ENCODE measurements at places on chromosomes 2 and 18.

DNA sequence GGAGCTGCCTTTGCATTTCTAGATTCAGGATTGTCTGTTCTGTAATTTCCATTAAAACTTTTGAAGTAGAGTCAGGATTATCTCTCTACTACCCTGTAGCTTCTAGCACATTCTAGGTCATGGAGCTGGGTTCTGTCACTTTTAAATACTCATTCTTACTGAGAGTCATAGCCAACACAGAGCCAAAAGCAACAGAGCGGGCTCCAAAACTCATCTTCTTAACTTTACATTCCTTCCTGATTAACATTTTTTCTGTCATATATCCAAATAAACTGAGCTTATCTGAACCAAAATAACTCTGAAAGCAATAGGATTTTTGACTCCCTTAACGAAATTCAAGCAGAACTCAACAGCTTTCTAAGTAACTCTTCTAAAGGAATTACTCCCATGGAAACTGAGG is 12.9 kb downstream of the PREPL start:
- DNase-seq = no peak

GRCh38 chr2:231455222-231455621 is 9.1 kb downstream of the NCL start:
- no peak for DNase-seq

DNA sequence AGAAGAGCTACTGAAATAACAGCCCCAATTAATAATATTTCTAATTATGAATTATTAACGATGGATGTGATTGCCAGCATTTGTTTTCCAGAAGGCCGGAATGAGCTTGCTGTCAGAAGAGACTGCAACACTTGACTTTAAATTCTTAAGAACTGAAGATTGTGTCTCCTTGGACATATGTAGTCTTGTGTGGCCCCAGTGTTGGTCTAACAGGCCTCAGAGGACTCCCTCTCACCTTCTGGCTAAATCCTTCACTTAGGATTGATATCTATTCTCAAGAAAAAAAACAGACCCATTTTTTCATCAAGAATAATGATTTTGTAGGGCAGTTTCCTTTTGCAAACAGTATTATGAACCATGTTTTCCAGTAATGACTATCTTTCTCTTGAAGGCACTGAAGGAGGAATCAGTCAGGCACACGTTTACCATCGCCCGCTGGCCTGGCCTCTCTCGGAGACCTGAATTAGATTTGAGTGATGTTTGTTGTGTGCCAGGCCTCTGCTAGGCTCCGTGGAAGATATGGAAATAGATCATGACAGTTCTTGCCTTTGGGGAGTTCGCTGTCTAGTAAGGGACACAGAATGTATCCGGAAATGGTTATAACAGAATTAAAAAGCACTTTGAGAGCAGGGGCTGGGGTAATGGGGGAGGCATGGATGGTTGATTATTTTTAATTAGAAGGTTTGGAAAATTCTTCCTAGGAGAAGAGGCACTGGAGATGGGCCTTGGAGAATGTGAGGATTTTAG is 258.0 kb downstream of the MYCN start:
- no peak for DNase-seq

DNA sequence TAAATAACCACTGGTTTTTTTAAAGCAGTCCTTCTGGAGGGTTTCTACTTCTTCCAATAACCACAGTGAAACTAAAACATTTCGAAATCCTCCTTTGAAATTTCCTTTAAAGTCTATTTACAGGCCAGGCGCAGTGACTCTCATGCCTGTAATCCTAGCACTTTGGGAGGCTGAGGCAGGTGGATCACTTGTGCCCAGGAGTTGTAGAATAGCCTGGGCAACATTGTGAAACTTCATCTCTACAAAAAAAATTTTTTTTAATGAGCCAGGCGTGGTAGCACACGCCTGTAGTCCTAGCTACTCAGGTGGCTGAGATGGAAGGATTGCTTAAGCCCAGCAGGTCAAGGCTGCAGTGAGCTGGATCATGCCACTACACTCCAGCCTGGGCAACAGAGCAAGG is 15.2 kb downstream of the KIDINS220 start:
- DNase-seq = peak; percentile 53

GRCh38 chr2:37766106-37766505 is 94.7 kb upstream of the CDC42EP3 start:
- DNase-seq = no peak

DNA sequence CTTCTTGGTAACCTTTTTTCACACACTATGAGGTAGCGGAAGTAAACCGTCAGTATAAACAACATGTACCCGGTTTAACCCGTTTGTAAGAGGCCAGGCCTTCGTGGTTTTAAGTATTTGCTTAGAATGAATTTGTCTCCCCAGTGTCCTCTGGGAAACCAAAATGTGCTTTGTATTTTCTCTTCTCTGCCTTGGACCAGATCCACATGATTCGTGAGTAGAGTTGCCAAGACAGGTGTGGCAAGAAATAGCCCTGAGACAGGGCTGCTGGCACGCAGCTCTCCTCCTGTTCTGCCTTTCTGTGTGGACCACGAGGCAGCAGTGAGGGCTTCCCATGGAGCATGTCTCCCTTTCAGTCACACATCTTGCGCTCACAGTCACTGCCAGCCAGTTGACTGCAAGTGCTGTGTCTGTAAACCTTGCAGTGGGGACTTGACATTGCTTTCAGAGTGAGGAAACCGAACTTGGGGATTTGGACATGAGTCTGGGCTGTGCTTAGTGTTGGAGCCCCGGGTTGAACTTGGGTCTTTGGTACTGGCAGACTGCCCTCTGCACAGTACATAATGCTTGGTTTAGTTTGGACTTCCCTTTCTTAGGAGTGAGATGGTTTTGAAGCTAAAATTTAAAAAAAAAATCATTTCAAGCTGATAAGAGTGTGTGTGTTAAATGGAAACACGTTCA is 19.1 kb downstream of the BCL2L11 start:
- DNase-seq = no peak

- peak; percentile 98 for DNase-seq
Measured at GRCh38 chr2:55168221-55169154, 63.6 kb downstream of the CLHC1 start.

- DNase-seq = no peak
Measured at GRCh38 chr2:30231996-30232800, 864 bp downstream of the LBH start.

GRCh38 chr2:27264253-27264752 is 1.5 kb upstream of the SLC30A3 start:
- no peak for DNase-seq

GRCh38 chr2:181046833-181047232 is 66.4 kb downstream of the UBE2E3 start:
- no peak for DNase-seq

DNA sequence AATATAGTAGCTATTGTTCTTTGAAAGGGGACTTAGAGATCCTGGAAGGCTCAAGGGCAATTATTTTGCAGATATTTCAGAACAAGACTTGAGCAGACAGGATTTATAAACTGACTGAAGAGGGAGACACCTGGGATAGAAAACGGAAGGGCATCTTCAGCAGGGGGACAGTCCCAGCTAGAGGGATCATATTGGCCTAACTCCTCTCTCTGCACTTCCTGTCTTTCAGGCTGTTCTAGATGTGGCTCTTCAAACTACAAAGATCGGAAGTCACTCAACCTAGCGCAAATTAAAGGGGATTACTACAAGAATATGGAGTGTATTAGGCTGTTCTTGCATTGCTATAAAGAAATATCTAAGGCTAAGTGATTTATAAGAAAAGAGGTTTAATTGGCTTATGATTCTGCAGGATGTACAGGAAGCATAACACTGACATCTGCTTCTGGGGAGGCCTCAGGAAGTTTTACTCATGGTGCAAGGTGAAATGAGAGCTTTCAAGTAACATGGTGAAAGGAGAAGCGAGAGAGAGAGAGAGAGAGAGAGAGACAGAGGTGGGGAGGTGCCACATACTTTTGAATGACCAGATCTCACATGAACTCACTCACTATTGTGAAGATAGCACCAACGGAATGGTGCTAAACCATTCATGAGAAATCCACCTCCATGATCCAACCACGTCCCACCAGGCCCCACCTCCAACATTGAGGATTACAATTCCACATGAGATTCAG is 5.3 kb upstream of the CTIF start:
- DNase-seq = no peak

DNA sequence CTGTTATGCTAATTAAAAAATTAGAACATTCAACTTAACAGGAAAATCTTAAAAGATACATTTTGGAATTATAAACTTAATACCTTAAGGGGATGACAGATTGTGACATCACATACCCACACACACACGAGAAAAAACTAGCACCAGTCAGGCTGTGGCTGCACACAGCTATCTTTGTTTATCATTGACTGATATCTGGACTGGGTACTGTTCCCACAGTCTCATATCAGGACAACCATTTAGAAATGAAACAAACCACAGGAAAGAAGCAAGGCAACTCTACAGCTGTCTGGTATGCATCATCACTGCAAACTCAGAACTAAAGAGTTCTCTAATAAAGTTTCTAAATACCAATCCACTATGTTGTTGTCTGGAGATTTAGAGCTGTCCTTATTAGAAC is 210.9 kb upstream of the SMAD7 start:
- DNase-seq = peak; percentile 19

All from pons (tissue), 1 donor.